Left hindlimb (tissue), 1 donor: ENCODE measurements at places on chromosomes 13 and 19.

DNA sequence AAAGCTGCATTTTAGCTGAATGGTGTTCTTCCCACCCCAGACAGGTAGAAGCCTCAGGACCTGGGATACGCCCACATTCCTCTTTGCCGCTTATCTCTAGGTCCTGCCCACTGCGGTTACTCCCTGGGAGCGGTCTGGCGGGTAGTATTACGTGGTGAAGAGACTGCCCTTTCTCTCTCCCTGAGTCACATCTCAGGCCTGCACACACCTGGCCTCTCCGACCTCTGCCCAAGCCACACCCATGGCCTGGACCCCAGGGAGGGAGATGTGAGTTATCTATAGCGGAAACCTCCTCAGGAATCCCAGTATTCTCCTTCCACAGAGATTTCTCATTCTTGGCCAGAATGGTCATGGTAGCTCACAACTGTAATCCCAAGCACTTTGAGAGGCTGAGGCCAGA lies 17.3 kb downstream of the RHPN2 start:
- DNase-seq: no peak

DNA sequence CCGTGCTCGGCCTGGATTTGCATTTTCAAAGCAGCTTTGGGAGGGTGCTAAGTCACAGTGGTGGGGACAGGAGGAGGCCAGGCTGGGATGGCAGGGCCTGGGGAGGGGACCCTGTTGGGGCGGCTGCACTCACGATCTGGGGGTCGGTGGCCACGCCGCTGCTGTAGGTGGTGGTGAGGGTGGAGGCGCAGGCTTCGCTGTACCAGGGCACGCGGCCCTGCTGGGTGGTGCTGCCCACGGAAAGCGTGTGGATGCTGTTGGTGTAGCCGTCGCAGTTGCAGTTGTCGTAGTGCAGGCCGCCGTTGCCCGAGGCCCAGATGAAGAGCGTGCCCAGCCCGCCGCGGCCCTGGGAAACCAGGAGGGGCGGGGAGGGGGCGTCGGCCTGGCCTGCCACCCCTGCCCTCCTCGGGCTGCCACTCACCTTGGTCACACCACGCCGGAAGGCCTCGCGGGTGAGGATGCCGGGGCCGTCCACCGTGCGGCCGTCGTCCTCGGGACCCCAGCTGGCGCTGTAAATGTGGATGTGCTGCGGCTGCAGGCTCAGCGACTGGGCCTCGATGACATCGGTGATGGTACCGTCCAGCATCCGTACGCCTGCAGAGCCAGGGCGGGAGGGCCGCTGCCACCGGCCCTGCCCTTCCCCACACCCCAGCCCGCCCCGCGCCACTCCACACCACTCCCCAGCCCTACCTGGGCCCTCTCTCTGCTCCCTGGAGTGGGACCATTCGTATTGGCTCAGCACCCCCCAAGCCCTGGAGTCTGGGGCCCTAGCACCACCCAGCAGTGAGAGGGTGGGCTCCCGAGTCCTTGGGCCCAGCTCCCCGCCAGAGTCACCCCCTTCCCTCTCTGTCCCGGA lies 3.2 kb downstream of the PCSK4 start:
- no peak for DNase-seq

DNA sequence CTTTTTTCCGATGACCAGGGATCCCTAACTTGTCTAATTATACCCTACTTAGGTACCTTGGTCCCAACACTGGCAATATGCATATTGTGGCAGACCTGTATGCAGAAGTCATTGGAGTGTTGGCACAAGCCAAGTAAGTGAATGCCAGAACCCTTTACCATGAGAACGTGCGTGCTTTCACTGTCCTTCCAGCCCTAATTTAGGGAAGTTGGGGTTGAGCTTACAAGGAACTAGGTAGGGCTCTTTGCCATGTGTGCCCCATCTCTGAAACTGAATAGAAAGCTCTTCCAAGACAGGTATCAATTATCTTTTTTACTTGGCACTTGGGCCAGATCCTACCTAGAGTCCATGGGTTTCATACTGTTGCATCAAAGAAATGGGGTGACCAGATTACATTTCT lies 93.2 kb downstream of the FRY start:
- DNase-seq: no peak

GRCh38 chr19:10214784-10215183 lies 16.3 kb downstream of the S1PR2 start:
- no peak for DNase-seq

DNA sequence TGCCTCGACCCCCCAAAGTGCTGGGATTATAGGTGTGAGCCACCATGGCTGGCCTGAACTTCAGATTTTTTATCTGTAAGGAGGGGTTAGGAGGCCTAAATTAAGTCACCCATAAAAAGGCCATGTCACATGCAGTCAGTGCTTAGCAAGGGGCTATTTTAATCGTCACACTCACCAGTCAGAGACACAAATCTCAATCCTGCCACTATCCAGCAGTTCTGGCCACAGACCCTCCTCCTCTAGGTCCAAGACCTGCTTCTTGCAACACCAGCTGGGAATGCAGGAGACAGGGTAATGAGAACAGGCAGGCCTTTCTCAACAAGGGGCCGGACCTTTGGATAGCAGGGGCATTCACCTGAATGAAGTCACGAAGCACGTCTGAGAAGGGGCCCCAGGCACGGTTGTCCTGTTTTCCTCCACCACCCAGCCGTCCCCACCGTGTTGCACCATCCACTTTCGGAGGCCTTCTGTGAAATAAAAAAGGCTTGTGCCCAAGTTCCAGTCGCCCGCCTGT lies 1.4 kb downstream of the FBXO27 start:
- no peak for DNase-seq

GRCh38 chr13:74221752-74222151 lies 87.5 kb upstream of the KLF12 start:
- no peak for DNase-seq

- no peak for DNase-seq
These were observed 53.5 kb upstream of the OLFM4 start for GRCh38 chr13:52975161-52975560.

- no peak for DNase-seq
These were observed 4.3 kb upstream of the ACP5 start for GRCh38 chr19:11581740-11582139.

DNA sequence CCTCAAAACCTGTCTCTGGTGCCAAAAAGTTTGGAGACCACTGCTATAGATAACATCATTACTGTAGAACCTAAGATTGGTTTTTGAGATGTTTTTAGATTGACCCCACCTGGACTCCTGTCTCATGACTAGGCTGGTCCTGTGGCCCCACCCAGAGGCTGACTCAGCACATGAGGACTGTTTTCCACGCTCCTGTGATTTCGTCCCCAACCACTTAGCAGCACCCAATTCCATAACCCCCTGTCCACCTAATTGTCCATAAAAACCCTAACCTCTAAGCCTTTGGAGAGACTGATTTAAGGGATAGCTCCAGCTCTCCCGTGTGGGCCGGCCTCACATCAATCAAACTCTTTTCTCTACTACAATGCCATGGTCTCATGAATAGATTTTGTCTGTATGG lies 25.6 kb upstream of the GAS6 start:
- DNase-seq: no peak
